ENCODE measurements at places on chromosomes 7 and 10. TPM values are rescaled to one million over a fixed set of nuclear protein-coding genes. Genes with fewer than 3 reads are reported as not detected.

TMEM213 gene
- not detected for total RNA-seq

SPDYE8 gene
- total RNA-seq: not detected

TRIM73 gene
- 0.59 TPM for total RNA-seq

SOSTDC1 gene
- total RNA-seq: 0.05 TPM

HOXA4 gene
- total RNA-seq: 0.89 TPM

UTF1 gene
- not detected for total RNA-seq

GRID2IP gene
- total RNA-seq: not detected

VWDE gene
- 0.30 TPM for total RNA-seq

FKBP6 gene
- total RNA-seq: not detected

WEE2 gene
- not detected for total RNA-seq

SMKR1 gene
- total RNA-seq: not detected

PHYHIPL gene
- not detected for total RNA-seq

GNGT1 gene
- total RNA-seq: not detected

NEUROD6 gene
- not detected for total RNA-seq

PPP1R17 gene
- total RNA-seq: not detected

CDC14C gene
- not detected for total RNA-seq

TLX1 gene
- total RNA-seq: not detected

SPDYE16 gene
- not detected for total RNA-seq

TEX36 gene
- not detected for total RNA-seq

FAM237B gene
- not detected for total RNA-seq

CDHR1 gene
- under 0.01 TPM for total RNA-seq

C7orf57 gene
- total RNA-seq: not detected

CPA2 gene
- total RNA-seq: not detected

RASSF4 gene
- total RNA-seq: 7.5 TPM

GIMAP6 gene
- 0.30 TPM for total RNA-seq

EPO gene
- not detected for total RNA-seq

CACNB2 gene
- total RNA-seq: under 0.01 TPM

EGFR gene
- 60.3 TPM for total RNA-seq

C10orf105 gene
- not detected for total RNA-seq

CALHM1 gene
- not detected for total RNA-seq

CHST15 gene
- 0.46 TPM for total RNA-seq

TMEM229A gene
- not detected for total RNA-seq

SRRM3 gene
- 0.30 TPM for total RNA-seq

CEP55 gene
- total RNA-seq: 23.3 TPM

FGL2 gene
- total RNA-seq: 0.30 TPM

ZNF212 gene
- 6.2 TPM for total RNA-seq

TRIM4 gene
- total RNA-seq: 28.3 TPM

AOAH gene
- not detected for total RNA-seq

FAM25A gene
- total RNA-seq: not detected

CBX3 gene
- 110 TPM for total RNA-seq

LRRC27 gene
- 13.1 TPM for total RNA-seq

Data from smooth muscle cell of the umbilical artery (primary cell).